Cardiac muscle cell (in vitro differentiated cells and primary cell): ENCODE measurements at places on chromosomes 12 and 14. TPM values are rescaled to one million over a fixed set of nuclear protein-coding genes. Genes with fewer than 3 reads are reported as not detected.

GRCh38 chr12:1391722-1392121 lies 202.7 kb downstream of the FBXL14 start:
- no peak for DNase-seq

GRCh38 chr14:101193845-101194372 lies 290.4 kb upstream of the RTL1 start:
- DNase-seq, result no peak

DNA sequence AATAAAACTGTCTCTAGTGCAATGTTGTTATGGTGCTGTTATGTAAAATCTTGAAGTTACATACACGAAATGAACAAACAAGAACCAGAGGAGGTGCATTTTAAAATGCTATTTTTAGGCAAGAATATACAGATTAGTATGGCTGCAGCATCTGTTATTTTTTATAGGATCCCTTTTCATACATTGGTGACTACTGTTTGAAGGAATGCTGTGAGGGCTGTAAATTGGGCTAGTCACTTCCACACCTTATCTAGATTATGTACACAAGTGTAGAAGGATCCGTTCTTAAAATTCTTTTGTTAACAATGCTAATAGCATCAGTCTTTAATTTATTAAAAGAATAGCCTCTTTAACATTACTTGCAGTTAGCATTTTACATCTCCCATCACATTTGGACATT lies 284.3 kb upstream of the MDGA2 start:
- DNase-seq, result no peak

DNA sequence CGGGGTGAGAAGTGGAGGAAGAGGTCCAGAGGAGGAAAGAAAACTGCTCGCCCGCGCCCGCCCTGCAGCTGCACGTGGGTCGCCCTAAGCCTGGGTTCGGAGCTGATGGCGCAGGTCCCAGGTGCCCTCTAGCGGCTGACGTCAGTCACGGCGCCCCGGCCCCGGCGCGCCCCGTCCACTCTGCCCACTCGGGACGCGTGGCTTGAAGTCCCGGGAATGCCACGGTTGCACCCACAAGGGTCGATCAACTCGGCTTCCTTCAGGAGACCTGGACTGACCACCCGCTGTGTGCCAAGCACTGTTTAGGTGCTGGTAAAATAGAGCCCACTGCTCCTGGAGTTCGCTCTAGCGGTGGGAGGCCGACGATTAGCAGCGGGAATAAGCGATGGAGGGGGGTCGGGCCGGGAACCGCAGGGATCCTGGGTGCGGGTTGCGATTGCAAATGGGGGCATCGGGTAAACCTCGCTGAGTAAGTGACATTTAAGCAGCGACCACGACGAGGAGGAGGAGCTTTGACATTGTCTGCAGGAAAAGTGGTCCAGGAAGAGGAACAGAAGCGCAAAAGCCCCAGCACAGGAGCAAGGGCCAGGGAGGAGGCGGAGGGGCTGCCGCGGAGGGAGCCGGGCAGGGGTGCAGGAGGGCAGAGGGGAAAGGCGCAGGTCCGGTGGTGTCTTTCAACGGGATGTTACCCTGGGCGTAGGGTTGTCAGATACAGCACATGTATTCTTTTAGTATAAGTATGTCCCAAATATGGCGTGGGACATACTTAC lies 5.1 kb upstream of the ZNF839 start:
- peak; percentile 88 for DNase-seq

DNA sequence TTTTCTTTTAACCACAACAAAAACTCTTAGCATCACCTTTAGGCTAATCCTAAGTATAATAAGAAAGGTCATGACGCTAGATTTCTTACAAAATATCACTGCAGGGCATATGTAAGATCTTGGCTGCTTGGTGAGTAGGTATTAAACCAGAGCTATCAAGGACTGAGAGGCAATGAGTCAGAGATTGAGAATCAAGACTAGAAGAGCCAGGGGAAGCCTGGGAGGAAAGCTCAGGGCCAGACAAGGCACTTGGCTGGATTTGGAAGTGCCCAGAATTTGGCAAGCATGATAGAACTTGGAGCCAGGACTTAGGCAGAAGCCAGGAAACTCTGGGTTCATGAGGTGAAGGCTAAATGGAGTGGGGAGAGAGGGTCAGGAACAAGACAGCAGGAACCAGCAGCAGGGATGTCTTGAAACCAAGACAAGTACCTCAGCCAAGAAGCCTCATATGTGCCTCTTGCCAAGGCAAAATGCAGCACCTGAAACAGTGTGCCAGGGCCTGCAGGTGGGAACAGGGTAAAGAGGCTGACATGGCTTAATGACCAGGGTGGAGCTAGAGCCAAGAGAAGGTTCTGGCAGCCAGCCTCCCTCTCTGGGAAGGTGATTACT lies 49.9 kb downstream of the PTHLH start:
- DNase-seq, result peak; percentile 70

DNA sequence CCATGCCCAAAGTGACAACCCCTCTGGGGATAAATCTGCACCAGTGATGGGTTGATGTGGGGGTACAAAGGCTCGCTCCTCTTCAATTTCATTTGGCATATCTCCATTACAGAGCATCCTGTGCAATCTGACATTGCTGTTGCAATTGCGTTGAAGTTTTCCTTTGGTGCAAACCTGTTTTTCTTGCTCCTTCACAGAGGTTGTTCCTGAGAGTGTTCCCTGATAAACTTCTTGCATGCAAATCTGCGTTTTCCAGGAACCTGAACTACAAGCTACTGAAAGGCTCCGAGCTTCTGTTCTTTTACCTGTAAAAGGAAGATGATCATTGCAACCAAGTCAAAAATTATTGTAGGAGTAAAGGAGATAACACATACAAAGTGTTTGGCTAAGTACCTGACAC lies 26.1 kb downstream of the SERPINA11 start:
- no peak for DNase-seq

GRCh38 chr12:71014180-71014785 lies 93.7 kb upstream of the PTPRR start:
- peak; percentile 83 for DNase-seq

GRCh38 chr12:88493636-88494035 lies 86.6 kb downstream of the KITLG start:
- peak; percentile 84 for DNase-seq

GRCh38 chr12:97535582-97535981 lies 73.0 kb downstream of the RMST start:
- no peak for DNase-seq

- no peak for DNase-seq
Measured at GRCh38 chr14:79602045-79602444, 609.3 kb downstream of the DIO2 start.

GRCh38 chr12:93366422-93366821 lies 11.3 kb upstream of the NUDT4 start:
- DNase-seq, result no peak

DNA sequence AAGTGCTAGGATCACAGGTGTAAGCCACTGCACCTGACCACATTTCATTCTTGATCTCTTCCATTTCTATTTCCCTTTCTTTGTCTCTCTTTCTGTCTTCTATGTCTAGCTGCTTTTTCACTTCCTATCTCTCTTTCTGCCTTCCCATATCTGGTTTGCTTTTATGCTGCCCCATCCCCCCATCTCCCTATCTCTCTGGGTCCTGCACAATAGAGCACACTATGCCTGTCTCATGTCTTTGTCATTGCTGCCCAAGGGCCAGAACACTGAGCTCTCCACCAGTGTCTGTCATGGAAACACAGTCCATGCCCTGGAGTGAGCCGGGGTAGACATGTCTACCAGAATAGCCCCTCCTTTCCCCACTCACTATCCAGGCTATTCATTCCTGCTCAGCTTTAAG lies 12.3 kb upstream of the RARG start:
- DNase-seq, result peak; percentile 69

- no peak for DNase-seq
Measured at GRCh38 chr14:50067723-50068495, 48.5 kb downstream of the VCPKMT start.

DNA sequence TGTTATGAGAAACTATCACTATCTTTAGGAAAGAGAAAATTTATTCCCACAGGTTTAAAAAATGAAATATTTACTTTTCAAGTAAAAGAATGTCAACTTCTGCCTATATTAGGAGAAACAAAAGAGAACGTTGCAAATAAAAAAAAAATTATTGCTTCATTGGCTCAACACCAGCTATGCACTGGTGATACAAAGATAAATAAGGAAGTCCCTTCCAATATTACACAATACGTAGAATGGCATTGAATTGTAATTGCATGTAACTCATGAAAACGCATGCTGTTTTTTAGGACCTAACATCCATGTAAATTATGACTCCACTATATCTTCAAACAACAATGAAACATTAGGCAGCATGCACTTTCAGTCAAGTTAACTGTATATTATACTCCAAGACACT lies 56.4 kb upstream of the RERGL start:
- no peak for DNase-seq

- peak; percentile 62 for DNase-seq
Measured at GRCh38 chr14:68577802-68578541, 214.9 kb downstream of the ZFP36L1 start.

DNA sequence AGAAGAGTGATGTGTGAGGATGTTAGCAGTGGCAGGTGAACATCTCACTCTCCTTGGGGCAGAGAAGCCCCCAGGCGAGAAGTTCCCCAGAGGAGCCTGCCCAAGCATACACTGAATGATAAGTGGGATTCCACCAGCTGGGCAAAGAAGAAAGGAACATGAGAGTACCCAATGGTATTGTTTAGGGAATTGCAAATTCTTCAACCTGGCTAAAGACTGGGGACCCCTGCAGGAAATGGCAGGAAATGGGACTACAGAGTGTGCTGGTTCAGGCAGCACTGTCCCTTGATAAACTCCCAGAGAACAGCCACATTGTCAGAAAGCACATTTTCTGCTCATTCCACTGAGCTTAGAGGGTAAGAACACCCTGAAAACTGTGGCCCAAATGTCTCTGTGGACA lies 121.3 kb downstream of the RPS29 start:
- peak; percentile 9 for DNase-seq

- DNase-seq, result no peak
Measured at GRCh38 chr12:113070117-113070906, 13.8 kb downstream of the DTX1 start.

The TNS2 gene
- 3.9 and 4.5 TPM in 2 replicates for total RNA-seq

The OR6C2 gene
- total RNA-seq, result not detected in 2 replicates

The TTC6 gene
- not detected in 2 replicates for total RNA-seq

The PLEKHD1 gene
- 0.12 and 0.21 TPM in 2 replicates for total RNA-seq

The AHNAK2 gene
- total RNA-seq, result 59.3 and 78.0 TPM in 2 replicates

The MIPOL1 gene
- 7.2 and 8.4 TPM in 2 replicates for total RNA-seq

The SSTR1 gene
- total RNA-seq, result not detected in 2 replicates

The HOXC12 gene
- not detected in 2 replicates for total RNA-seq

The KRT85 gene
- total RNA-seq, result 0.12 TPM in 1 of 2 replicates, not detected in the other
